ENCODE measurements at places on chromosomes 16 and 17.
A peak's percentile ranks its signal among the peaks of the same experiment; 100 is the strongest.

- no peak for DNase-seq
Measured at GRCh38 chr17:4678448-4679026, 25.4 kb downstream of the PELP1 start.

DNA sequence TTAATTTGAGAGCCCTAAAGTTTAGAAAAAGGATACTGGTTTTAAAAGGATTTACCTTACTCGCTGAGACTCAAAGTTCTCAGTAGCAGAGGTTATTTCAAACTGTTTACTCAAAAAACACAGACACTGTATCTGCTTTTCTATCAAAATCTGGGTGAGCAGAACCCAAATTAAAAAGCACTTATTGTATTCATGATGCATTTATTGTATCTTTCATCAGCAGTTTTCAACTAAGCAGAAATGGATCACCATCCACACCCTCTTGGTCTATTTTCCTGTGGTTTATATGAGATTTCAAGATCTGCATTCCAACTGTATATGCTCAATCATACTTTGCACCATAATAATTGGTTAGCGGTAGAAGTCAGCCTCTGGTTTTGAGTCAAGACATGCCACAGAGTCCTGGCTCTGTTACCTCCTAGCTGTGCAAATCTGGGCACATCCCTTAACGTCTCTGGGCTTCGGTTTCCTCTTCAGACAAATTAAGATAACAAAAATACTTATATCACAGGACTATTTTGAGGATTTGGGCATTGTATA lies 109.5 kb downstream of the ASIC2 start:
- no peak for DNase-seq

DNA sequence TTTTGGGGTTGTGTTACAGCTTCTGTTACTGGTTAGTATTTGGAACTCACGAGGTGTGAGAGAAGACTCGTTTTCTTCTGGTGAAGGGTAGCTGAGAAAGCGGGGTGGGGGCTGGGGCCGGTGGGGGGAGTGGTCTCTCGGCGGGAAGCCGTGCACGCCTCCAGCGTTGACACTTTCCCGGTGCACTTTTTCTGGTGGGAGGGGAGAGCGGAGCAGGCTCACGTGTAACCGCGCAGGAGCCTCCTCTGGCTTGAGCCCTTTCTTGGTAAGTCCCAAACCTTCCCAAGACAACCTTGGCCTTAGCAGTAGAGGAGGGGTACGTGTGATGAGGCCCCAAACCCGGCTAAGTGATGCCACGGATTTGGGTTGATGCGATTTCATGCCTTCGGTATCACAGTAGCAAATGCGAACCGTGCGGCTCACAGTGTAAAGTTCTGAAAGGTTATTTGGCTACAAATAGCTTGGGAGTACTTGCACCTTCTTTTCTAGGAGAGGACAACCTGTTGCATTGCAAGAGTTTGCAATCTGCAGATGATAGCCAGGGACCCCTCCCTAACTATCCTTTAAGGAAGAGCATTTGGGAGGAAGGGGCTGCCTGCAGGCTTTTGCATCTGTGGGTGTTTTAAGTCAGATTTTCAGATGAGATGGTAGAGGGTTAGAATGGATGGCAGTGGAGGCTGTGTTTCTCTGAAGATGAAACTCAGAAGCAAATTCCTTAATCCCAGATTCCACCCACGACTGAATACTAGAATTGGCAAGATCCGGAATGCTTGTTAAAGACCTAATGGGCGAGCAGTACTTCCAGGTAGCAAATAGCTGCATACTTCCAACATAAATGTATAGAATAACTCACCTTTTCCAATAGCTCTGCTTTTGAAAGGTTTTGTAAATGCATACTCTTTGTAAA lies 1.5 kb downstream of the HLF start:
- DNase-seq, result no peak

DNA sequence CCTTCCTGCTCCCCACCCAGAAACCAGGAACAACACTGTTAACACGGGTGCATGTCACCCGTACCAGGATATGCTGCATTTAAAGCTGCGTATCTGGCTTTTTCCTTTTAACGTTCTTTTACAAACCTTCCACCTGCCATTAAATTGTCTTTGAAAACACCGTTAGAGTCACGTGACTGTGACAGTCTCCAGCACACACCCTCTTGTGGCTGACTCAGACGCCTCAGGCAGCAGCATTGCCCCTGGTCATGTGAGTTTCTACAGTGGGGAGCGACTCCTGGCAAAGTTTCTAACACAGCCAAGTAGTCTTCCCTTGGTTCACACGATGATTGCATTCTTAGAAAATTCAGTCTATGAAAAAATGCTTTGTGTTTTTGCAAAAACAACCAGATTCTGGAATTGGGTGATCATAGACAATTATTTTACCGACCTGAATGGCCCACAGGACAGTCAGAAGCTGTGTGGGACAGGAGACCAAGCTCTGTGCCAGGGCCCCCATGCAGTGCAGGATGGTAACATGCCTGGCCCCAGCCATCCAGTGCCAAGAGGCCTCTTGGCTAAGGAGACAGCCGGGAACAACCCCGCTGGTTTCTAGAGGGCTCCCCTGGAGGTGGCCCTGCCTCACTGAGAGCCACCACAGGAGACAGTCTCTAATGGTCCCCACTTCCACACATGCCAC lies 199.1 kb downstream of the KATNIP start:
- DNase-seq, result peak; percentile 66

DNA sequence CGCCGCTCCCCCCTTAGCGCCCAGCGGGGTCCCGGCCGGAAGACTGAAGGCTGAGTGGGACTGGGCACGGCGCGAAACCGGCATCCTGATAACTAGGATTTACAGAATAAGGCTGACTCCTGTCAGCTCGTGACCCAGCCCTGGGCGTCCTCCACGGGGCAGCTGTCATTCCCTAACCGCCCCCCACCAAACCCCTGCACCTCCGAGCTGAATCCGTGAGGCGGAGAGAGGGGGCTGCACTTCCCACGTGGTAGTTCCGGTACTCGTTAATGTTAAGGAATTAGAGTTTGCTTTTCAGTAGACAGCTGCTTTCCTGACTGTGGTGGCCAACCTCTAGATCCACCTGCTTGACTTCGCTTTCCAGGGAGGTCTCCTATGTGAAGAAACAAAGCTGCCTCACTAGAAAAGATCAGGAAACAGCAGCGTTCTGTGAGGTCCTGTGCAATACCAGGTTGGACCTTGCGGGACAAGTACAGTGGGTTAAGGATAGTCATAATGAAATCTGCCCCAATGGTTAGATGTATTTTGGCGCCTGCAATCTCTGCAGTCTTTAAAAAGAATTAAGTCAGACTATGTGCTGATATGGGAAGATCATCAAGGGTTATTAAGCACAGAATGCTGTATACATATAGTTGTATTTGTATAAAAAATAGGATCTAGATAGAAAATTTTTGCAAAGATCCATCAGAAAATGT lies 1.1 kb upstream of the WBP2 start:
- no peak for DNase-seq

GRCh38 chr17:50042211-50042610 lies 13.7 kb upstream of the ITGA3 start:
- DNase-seq, result no peak

DNA sequence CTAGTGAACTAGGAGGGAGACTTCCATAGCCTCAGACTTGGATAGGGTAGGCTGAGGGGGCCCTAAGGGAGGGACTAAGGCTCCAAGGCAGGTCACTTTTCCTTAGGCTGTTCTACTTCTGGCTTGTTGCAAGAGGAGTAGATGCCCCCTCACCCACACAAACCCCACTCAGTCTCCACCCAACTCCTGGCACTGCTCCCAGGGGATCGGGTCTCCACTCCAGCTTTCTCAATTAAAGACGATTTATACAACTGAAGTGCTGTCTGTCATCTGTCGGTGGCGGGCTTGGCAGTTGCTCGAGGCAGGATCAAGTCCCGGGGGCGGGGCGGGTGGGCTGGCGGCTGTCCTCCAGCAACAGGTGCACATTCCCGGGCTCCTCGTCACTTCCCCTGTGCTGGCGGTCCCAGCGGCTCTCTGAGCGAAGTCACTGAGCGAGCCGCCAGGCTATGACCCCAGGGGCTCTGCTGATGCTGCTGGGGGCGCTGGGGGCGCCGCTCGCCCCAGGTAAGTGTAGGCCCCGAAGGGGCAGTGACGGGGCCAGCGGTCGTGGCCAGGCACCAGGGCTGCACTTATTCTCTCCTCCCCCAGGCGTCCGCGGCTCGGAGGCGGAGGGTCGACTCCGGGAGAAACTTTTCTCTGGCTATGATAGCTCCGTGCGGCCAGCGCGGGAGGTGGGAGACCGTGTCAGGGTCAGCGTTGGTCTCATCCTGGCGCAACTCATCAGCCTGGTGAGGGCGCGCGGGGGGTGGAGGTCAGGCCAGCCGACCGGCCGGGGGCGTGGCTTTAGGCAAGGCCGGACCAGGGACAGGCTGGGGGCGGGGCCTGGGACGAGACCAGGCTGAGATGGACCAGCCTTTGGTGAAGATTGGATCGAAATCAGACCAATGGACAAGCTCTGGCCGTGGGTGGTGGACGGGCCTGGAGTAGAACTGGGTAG lies at the start of gene CHRNB1:
Gene CHRNB1, plus strand, starts transcription at position 380 of the 937 bp plus-strand sequence. Its CDS starts 67 bp downstream, at position 447.
- peak; percentile 71 for DNase-seq

DNA sequence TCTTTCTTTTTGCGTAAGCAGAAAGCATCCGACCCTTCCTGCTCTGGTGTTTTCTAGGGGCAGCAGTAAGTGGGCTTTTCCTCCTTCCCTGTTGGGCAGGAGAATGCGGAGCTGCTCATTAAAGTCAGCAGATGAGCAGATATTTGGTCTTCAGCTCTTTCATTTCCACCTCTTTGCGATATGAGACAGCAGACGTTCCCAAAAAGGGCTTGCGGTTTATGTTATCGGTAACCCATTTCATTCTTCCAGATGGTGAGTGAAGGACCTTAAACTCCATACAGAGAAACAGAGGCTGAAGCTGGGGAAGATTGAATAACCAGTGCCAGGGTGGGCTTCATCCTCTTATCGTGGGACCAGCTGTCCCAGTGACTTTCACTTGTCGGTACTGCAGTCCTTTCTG lies 40.7 kb downstream of the KSR1 start:
- no peak for DNase-seq

DNA sequence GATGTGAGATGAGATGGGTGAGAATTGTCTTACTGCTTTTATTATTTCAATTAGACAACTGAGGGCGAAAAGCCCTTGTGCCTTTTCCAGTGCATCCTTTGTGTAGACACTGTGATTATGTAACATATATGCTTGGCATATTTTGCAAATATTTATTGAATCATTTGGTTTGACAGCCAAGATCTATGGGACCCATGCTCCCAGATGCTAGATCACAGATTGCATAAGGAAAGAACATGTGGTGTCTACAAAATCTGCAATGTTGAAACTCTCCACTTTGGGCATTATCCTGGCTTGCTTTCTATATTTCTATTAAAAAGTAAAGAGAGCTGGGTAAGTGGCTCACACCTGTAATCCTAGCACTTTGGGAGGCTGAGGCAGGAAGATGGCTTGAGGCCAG lies 4.8 kb upstream of the COG1 start:
- DNase-seq, result no peak

DNA sequence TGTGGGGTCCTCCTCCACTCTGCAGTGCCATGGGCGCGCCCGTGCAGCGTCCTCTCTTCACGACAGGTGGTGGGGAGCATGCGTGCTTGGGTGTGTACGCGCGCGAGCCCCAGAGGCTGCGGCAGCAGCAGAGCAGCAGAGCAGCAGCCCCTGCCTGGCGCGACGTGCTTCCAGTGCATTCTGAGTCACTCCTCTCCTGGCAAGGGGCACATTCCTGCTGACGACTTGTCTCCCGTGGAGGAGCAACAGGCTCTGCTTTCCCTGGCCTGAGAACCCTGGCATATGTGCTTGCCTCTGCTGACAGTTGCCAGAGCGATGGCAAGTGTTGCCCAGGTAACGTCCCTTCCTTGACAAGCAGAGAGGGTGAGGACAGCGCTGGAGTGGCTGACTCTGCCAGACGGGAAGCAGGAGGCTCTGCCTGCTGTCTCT lies 133.8 kb upstream of the PLCG2 start:
- DNase-seq, result no peak

GRCh38 chr16:73408311-73408710 lies 360.4 kb upstream of the ZFHX3 start:
- DNase-seq, result no peak

DNA sequence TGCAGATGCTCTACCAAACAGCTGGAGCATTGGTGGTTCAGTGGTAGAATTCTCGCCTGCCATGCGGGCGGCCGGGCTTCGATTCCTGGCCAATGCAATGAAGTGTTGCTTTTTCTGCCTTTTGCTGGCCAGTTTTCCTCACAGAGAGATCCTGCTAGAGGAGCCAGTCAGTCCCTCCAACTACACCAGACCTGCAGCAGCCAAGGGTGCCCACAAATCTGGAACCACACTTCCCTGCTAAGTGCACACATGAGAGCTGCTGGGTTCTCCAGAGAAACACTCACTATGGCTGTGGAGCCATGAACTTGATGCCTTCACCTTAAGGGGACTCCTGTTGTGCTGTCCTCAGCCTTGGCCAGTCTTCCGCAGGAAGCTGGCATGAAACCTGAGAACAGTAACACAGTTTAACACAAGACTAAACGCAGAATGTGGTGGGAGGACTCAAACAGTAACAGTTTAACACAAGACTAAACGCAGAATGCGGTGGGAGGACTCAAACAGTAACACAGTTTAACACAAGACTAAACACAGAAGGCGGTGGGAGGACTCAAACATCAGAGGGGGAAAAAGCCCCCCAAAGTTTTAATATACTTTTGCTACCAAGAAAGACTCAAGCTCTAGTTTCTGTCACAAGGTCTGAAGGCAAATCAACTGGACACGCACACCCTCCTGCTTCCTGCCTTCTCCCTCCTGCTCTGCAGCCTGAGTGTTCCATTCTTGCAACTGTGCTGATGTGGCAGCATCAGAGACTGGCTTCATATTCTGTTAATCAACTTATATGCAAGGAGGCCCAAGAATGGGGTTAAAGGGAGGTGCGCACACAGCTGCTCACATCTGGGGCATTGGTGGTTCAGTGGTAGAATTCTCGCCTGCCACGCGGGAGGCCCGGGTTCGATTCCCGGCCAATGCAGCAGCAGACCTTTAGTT lies 12.0 kb downstream of the VAC14 start:
- DNase-seq, result no peak

- DNase-seq, result peak; percentile 80
Measured at GRCh38 chr17:68511671-68512246, 471 bp upstream of the PRKAR1A start.

DNA sequence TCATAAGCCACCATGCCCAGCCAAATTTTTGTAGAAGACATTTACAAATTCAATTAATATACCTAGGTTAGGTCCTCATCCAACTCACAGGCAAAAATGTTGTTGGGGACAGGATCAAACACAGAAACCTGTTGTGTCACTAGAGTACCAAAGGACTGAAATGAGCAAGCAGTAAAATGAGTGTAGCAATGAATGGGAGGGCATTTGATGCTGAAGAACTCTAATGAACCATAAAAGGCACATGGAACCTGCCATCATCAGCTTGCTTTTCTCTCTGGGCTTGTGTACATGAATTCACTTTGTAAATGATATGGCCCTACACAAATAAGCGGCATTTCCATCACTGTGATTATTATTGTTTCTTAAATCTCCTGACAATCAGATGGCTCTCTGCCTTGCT lies 17.8 kb downstream of the USP31 start:
- no peak for DNase-seq

DNA sequence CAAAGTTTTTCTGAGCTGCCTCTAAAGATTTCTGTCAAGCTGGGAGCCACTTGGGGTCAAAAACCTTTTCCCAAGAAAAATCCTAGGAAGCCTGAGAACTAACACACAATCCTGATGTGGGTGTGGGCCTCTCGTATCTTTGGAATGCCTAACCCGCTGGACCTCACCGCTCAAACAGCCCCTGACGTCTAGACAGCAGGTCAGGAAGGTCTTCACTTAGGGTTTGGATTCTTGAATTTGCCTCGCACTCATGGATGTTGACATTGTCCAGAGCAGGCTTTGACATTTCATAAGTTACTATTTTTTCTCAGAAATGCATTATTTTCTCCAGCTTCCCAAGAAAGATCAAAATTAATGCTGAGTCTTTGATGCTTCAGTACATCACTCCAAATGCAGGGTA lies 18.9 kb downstream of the TEX2 start:
- DNase-seq, result no peak

GRCh38 chr16:26531290-26531730 lies 535.4 kb upstream of the C16orf82 start:
- no peak for DNase-seq

Data from GM10248 (cell line).